ENCODE measurements at places on chromosomes 16 and 17. TPM values are rescaled to one million over a fixed set of nuclear protein-coding genes. Genes with fewer than 3 reads are reported as not detected.

GRCh38 chr17:48954300-48954755, 9.7 kb upstream of the SNF8 start:
- DNase-seq: no peak

DNA sequence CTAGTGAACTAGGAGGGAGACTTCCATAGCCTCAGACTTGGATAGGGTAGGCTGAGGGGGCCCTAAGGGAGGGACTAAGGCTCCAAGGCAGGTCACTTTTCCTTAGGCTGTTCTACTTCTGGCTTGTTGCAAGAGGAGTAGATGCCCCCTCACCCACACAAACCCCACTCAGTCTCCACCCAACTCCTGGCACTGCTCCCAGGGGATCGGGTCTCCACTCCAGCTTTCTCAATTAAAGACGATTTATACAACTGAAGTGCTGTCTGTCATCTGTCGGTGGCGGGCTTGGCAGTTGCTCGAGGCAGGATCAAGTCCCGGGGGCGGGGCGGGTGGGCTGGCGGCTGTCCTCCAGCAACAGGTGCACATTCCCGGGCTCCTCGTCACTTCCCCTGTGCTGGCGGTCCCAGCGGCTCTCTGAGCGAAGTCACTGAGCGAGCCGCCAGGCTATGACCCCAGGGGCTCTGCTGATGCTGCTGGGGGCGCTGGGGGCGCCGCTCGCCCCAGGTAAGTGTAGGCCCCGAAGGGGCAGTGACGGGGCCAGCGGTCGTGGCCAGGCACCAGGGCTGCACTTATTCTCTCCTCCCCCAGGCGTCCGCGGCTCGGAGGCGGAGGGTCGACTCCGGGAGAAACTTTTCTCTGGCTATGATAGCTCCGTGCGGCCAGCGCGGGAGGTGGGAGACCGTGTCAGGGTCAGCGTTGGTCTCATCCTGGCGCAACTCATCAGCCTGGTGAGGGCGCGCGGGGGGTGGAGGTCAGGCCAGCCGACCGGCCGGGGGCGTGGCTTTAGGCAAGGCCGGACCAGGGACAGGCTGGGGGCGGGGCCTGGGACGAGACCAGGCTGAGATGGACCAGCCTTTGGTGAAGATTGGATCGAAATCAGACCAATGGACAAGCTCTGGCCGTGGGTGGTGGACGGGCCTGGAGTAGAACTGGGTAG, at the start of gene CHRNB1:
Gene CHRNB1, plus strand, starts transcription at position 380 of the 937 bp plus-strand sequence. Its CDS starts 67 bp downstream, at position 447.
- DNase-seq: peak; percentile 76

DNA sequence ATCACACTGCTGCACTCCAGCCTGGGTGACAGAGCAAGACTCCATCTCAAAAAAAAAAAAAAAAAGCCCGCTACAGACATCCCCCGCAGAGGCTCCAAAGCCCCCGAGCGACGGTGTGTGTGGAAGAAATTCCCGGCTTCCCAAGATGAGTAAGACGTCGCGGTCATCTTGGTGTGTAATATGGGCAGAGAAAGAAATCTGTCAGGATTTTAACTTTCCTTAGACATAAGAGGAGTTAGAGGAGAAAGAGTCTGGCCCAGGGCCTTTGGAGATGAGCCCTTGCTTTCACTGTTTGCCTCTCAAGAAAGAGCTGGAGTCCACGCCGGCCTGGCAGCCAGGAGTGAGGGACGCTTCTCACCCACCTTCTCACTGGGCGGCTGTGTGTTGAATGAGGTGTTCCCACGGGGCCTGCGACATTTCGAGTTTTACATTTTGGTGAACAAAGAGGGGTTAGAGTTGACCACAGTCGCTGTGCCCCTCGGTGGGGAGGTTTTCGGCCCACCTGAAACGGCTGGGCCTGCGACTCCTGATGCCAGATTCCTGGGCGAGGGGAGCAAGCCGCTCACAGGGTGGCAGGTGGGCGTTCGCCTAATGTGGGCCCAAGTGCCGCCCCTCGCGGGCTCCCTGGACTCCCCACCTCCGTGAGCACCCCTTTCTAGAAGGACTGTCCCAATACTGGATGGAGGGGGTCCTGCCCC, 17.9 kb downstream of the C1QTNF1 start:
- DNase-seq: no peak

DNA sequence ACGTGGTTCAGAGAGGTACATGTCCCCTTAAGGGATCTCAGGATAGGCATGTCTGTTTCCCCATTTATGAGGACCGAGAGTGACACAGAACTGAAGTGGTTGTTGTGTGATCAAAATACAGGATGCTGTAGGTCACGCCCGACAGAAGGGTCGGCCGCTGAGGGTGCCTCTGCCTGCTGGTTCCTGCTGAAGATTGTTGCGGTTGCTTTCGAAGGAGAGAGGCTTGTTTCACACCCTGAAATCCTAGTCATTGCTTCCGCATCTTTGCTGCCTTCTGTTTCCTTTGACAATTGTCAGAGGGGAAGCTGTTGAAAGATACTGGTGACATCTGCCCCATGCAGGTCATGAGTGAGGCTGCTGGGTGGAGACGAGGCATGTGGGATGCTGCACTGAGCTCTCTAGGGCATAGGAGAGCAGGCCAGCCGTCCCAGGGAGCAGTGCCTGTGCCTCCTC, 3.8 kb upstream of the NAT9 start:
- peak; percentile 92 for DNase-seq

GRCh38 chr17:47279062-47279801, 25.6 kb downstream of the ITGB3 start:
- no peak for DNase-seq

DNA sequence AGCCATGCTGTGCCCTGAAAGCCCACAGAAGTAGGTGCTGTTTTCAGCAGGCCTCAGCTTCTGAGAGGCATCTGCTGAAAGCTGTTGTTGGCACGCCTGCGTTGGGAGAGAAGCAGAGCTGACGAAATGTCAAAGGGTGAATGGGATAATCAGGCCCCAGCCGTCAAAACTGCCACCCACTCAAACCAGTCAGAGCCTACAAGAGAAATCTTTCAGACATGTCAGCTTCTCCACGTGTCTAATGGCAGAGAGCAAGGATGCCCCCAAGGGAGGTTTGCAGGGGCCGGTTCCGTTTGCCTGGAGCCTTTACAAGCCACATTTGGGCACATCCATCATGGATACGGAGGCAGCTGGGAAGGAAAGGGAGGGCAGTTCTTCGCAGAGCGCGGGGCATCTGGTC, 568.2 kb upstream of the EEF2KMT start:
- no peak for DNase-seq

- no peak for DNase-seq
Observed at GRCh38 chr17:76934561-76935320, 66.5 kb downstream of the MGAT5B start.

GRCh38 chr17:77579131-77579530, 379.4 kb upstream of the TNRC6C start:
- no peak for DNase-seq

DNA sequence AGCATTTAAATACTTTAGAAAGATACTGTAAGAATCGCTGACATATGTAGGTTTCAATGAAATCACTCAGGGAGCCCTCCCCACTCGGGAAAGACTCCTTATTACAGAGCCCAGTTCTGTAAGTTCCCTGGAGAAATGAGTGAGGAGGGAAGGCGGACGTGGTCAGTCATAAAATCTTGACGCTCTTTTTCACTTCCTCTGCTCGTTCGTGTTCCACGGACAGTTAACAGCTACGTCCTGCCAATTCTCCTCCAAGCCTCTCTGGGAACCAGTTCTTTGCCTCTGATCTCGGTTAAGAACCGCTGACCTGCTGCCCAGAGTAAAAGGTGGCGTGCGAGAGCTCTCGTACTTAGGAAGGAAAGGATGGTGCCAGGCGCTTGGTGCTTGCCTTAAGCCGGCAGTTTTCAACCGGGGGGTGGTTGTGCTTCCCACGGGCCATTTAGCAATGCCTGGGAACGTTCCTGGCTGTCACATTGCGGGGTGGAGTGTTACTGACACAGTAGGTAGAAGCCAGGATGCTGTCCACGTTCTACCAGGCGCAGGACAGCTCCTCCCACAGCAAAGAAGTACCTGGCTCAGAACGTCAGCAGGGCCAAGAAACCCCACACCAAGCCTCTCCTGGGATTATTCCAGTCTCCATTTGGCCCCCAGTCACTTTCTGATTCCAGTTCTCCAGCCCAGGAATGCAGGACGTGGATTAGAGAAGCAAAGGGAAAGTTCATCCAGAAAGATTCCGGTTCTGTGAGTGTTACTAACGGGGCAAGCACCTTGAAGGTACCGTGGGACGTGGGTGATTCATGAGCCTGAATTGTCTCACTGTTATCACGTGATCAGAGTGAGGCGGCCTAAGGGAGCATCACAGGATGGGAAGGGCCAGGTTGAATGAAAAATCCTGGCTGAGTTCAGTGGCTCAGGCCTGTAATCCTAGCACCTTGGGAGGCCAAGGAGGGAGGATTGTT, 87.7 kb downstream of the MRM3 start:
- DNase-seq: no peak

DNA sequence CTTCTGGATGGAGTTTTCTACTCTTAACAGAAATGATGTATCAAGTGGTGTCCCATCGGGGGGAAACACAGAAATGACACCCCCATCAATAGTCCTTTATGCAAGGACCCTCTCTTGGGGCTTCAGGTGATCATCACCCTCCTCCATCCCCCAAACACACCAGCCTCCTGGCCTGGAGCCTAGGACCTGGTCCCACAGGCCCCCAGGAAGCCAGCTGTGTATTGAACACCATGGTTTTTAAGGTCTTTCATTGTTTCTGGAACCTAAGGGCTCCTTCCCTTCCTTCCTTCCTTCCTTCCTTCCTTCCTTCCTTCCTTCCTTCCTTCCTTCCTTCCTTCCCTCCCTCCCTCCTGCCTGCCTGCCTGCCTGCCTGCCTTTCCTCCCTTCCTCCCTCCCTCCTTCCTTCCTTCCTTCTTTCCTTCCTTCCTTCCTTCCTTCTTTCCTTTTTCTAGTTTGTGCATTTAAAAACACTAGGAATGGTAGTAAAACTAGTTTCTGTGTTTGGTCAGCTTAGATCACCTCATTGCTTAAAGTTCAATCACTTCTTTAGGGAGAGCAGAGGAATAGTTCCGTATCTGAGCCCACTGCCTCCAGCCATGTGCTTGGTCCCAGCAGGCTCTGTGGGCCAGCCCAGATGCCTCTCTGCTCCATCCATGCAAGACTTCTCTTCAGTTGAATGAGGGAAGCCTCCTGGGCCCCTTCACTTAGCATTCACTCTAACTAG, 23.6 kb downstream of the ASIC2 start:
- no peak for DNase-seq

Gene TMEM235
- total RNA-seq: not detected

Gene MT1F
- 4.2 TPM for total RNA-seq

Gene TMEM98
- total RNA-seq: 0.82 TPM

Data from activated CD4-positive, alpha-beta T cell treated with anti-CD3 and anti-CD28 coated beads, Interleukin-2, amount 10 ng/mL, durations not matched to agents 24 days and 14 days (primary cell).